ENCODE measurements at places on chromosomes 5 and 9. TPM values are rescaled to one million over a fixed set of nuclear protein-coding genes. Genes with fewer than 3 reads are reported as not detected.

S1PR3 gene
- total RNA-seq, result 0.34 TPM

LCN15 gene
- total RNA-seq, result not detected

FOXD4L4 gene
- 0.09 TPM for total RNA-seq

SUSD3 gene
- not detected for total RNA-seq

DPM2 gene
- 10.7 TPM for total RNA-seq

Data from dermis lymphatic vessel endothelial cell (primary cell).